ELR (cell line): ENCODE measurements at places on chromosomes 2 and 18.

GRCh38 chr2:204030322-204030721 is 93.8 kb downstream of the ICOS start:
- no peak for DNase-seq

DNA sequence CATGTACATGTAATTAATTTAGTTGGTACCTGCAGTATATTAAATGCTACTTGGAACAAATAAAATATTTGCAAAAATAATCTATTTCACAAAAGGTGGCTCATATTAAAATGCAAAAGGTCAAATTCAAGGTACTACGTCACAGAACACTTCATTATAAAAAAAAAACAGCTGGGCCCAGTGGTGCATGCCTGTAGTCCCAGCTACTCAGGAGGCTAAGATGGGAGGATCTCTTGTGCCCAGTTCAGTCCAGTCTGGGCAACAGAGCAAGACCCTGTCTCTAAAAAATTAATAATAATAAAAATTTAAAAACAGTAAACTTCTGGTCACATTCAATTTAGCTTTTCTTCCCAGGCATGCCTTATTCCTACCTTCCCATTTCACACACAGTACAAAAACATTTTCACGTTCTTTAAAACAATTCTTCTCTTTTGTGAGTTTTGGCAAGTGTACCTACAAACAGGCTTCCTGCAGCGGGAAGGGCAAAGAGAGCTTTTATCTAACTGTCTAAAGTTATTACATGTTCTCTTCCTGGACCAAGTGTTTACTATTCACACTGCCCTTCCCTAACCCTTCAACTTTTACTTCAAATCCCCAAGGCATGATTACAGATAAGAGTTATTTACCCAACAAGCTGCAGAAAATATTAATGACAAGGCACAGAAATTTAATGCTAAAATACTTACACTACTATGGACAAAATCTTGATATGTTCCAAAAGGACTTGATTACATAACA is 10.7 kb downstream of the BAZ2B start:
- no peak for DNase-seq

DNA sequence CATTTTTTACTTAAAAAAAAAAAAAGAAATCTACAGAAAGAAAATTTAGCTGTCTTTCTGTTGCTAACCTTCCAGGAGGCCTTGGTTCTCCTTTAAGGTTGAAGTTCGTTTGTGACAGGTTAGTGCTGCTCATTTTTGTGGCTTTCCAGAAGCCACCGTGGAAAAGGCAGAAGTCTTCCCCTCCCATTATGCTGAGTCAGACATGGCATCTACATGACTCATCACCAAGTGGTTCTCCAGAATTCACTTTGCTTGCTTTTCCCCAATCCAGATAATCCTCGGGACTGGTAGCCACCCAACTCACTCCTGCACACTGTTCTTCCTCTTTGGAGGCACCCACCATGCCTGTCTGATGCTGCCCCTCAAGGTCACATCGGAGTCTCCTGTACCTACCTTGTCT is 228.7 kb downstream of the PIK3C3 start:
- peak; percentile 74 for DNase-seq

DNA sequence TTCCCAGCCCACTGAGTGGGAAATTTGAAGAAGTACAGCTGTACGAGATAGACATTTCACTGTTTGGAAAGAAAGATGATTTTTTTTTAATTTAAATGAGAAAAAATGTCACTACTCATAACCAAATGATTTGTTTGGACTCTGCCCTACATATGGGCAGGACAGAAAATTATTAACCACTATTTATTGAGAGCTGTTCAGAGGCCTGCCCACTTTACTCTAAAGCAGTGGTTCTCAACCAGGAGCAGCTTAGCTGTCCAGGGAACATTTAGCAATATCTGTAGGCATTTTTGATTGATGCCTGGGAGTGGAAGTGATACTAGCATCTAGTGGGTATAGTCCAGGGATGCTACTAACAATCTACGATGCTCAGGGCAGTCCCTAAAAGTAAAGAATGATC is 13.4 kb upstream of the DTNA start:
- DNase-seq, result no peak

DNA sequence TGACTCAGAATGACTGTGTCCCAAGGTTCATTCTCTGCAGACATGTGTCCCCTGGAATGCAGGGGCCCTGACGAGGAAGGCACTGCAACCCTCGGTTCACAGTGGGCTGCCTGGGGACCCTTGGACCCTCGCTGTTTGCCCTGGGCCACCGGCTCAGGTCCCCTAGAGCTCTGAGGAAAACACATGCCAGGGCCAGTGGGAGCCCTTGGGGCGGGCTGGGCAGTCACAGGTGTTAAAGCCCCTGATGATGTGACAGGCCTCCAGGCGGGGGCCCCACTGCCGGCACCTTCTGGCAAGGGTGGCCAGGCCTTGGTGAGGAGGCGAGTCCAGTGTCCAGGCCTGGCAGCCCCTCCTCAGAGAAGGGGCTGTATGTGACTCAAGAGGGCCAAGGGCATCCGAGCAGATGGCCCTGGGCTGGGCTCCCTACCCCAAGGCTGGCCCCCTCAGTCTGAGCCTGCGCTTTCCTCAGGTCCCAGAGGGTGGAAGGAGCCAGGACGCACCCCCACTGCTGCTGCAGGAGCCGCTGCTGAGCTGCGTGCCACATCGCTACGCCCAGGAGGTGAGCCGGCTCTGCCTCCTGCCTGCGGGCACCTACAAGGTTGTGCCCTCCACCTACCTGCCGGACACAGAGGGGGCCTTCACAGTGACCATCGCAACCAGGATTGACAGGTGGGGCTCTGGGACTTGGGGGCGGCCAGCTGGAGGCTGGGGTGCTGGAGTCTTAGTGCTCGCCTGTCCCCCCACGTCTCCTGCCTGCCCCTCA is 11.1 kb downstream of the CAPN10 start:
- DNase-seq, result no peak

DNA sequence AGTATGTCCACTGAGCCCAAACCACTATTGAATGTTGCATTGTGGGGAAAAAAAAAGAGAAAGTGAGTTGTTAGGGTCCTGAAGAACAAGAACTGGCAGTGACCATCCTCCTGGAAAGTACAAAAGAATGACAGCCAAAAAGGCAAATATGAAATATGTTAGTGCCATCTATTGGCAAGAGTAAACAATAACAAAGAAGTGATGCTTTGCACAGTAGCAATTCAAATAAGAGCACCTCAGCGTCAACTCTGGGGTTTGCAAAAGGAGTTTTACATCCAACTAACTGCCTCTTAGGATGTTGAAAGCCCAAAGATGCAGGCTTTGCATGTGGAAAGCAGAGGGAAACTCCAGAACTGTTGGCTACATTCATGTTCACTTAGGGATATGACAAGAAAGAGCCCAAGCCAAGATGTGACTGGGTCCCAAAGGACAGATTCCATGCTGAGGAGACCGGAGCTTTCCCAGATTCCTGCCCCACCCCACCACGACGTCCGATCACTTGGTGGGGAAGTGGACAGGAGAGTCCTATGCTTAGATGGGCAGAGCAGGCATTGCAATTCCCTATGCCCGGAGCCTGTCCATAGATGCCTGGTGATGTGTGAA is 15.6 kb downstream of the TRABD2A start:
- peak; percentile 68 for DNase-seq

DNA sequence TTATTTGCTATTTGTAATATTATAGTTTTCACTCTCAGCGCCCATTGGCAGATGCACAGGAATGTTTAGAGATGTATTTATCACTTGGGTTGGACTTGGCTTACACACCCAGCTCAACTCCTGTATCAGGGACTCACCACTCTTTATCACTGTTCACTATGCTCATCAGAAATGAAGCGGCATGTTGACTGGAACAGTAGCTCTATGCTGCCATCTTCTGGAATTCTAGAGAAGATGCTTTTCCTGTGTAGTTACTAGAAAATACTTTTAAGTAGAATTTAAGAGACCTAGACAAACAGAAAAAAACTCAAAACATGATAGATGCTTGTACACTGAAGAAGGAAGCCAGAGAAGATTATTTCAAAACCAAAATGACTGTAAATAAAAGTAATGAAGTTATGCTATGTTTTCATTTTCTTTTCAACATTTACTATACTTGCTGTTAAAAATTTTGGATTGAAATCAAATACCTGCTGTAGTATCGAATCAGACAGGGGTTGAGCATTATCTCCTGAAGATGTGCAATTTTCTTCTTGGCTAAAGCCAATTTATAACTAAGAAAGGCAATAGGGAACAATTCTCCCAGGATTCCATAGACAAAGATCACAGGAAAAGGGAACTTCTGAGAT is 47.4 kb upstream of the NXPH2 start:
- DNase-seq, result peak; percentile 69

GRCh38 chr2:12826781-12827180 is 110.0 kb downstream of the TRIB2 start:
- DNase-seq, result no peak

DNA sequence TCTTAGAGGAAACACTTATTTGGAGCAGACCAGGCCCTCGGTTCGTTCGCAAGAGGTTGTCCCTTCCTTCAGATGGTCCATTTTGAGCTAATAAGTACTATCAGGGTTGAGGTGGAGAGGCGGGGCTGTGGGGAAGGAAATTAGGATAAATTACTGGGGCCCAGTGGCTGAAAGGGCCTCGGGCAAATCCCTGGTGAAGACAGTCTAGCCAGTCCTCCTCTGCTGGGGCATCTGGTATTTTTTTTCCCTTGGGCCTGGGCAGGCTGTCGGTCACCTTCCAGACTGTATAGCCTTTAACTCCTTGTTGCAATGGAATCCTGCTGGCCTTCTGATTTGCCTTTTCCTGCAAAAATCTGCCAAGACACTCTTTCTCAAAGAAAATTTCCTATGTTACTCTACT is 1.7 kb upstream of the MYO3B start:
- no peak for DNase-seq

DNA sequence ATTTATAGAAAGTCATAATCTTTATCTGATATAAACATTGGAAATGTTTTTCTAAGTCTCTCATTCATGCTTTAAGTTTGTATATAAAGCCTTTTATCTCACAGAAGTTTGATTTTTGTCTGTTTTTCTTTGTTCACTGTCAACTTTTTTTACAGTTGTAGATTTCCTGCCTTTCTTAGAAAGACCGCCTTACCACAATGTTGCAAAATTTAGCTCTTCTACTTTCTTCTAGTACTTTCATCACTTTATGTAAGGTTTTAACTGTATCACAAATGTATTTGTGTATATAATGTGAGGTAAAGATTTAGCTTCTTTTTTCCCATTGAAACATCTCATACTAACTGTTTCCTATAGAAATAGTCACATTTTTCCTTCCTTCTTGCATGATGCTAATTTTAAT is 136.1 kb downstream of the DNAH6 start:
- no peak for DNase-seq

GRCh38 chr2:182933629-182934028 is 67.2 kb upstream of the FRZB start:
- DNase-seq, result no peak

DNA sequence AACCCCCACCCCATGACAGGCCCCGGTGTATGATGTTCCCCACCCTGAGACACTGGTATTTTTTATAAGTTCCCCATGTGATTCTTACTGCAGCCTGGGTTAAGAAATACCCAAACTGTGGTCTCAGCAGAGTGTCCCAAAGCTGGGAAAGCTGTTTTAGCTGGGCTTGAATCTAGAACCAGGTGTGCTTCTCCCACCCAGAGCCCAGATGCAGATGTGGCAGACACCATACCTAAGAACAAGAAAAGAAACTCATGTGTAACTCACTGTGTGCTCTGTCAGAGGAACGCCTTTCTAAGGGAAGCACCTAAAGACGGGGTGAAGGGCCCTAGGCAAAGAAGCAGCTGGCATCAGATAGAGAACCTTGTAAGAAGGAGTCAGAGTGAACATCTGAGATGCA is 23.9 kb downstream of the DOK1 start:
- DNase-seq, result no peak
